ENCODE measurements at places on chromosomes 7 and 10.

GRCh38 chr10:79410315-79411094 lies 34.9 kb downstream of the ZCCHC24 start:
- DNase-seq: no peak

- DNase-seq: peak; percentile 36
Observed at GRCh38 chr7:87312215-87312865, 33.1 kb upstream of the CROT start.

DNA sequence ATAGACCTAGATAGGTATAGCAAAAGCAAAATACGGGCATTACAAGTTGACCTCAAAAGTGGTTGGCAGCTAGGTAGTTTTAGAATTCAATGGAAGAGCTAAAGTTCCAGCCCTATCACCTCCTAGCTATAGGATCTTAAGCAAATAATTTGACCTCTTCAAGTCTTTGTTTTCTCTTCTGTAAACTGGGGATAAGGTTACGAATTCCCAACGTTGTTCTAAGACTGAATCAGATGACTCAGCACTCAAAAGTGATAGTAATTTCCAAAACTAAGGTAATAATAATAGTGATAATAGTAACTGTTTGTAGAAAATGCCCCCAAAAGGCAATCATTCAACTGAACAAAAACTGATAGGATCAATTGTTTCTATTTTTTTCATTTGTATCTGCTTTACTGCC lies 445.2 kb downstream of the KCNMA1 start:
- DNase-seq: no peak

DNA sequence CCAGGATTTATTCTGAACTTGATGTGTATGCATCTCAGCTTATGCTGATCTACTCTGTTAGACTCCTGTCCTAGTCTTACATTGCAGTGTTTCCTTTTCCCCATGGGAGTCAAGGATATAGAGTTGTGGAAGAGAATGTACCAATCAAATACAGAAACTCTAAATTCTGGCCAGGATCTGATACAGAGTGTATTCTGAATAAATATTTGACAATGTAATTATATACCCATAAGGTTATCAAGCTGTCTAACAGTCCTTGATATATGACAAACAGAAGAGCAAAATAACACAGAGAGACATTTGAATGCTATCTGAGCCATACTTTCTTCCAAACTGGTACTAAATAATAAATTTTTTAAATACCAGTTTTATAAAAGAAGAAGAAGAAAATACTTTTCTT lies 116.8 kb downstream of the ETV1 start:
- DNase-seq: no peak

DNA sequence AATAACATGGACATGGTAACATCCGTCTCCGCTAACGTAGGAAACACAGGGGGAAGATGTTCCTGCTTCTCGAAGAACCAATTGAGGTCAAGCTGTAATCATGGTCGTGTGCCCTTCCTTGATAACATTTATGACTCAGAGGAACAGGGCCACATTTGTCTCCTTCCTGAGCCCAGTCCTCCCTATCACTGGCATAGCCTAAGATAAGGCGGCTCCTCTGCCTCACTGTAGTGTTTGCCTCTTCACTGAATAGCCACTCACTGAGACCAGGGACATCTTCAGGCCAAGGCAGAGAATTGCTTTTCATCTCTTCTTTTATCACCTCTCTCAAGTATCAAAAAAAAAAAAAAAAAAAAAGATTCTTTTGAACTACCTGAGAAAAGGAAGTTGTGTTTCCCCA lies 5.4 kb upstream of the GRM8 start:
- DNase-seq: no peak

- no peak for DNase-seq
Observed at GRCh38 chr7:90445633-90446032, 23.8 kb upstream of the PTTG1IP2 start.

DNA sequence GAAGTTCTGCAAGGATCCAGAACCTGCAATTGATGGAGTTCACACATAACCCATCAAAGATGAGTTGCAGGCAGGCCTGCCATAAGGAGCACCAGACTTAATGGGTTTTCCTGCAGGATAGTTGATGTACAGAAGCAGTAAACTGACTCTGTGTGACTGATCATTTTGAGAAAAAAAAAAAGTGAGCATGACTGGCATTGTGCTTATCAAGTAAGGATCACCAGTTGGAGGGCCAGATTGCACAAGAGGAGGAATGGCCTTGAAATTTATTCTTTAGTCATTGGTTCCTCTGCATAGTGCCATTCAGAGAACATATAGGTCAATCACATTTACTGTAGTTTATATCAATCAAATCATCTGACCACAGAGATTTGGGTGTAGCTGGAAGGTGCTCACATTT lies 3.8 kb downstream of the CYP3A43 start:
- no peak for DNase-seq

- DNase-seq: no peak
Observed at GRCh38 chr7:154842591-154842990, 160.3 kb downstream of the PAXIP1 start.

- no peak for DNase-seq
Observed at GRCh38 chr10:48199580-48200377, 74.7 kb downstream of the FRMPD2 start.

DNA sequence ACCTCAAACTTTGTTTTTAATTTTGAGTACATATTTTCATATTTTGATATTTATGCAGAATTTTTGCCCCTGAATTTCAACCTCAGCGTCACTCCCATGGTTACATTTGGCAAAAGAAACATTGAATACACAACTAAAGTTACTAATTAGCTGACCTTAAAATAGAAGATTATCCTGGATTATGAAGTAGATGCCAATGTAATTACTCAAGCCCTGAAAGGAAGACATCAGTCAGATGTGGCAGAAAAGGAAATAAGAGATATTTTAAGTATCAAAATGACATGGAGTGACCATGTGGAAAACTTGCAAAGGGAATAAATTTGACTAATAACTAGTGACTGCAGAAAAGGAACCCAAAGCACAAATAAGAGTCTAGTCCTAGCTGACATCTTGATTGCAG lies 701.3 kb upstream of the KCND2 start:
- no peak for DNase-seq

DNA sequence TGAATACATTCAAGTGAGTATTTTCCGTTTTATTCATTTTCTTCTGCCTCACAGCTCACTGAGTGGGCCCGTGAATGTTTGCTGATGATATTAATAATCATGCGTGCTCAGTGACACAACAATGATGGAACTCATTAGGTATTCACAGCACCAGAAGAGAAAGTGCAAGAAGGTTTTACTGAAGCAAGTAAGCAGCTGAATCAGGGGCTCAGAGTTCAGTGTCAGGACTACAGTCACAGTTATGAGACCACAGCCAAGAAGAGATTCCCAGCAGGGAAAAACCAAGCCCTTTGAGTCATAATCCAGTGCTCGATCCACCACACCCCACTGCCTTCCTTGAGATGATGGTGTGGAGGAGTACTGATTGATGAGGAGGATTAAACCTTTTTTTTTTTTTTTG lies 247.4 kb downstream of the KIAA1217 start:
- DNase-seq: no peak

- DNase-seq: no peak
Observed at GRCh38 chr10:34655286-34656170, 159.6 kb downstream of the PARD3 start.

DNA sequence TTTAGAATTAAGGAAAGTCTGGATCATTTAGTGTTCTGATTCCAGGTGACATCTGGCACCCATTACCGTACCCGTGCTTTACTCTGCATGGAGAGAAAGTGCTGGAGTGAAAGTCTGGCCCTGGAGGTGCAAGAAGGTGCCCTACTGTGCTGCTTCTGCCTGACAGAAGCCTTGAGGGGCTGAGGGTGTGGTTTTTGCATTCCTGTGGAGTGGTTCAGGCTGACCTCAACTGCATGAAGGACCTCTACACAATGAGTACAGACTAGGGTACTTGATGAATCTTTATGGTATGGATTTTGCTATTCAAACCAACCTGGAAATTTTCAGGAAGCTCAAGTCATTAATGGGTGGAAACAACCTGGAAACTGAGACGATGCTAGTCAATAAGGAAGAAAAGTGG lies 45.1 kb upstream of the GSAP start:
- no peak for DNase-seq

GRCh38 chr7:97317575-97317974 lies 200.1 kb downstream of the SDHAF3 start:
- no peak for DNase-seq

DNA sequence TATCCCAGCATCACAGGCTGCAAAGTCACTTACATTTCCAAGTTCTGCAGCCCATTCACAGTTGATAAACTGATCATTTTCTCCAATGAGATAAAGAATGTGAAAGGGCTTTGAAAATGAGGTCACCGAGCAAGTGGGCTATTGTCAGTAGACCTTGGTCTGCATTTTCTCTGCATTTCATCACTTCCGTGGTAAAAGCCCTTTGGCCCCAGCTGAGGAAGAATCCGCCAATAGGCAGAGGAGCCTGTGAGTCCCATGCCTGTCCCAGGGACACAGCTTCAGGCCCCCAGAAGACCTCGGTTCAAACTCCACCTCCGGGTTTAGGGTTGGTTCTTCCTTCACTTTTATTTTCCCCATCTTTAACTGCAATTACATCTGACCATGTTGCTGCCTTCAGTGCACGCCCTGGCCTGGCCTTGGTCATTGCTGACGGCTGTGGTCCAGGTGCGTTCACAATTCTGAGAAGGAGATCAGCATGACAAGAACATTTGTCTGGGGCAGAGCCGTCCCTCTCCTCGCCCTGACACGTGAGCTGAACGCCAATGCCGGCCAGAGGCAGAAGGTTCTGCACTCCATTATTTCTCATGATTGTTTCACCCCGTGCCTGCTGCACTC lies 292.5 kb downstream of the TCERG1L start:
- no peak for DNase-seq

DNA sequence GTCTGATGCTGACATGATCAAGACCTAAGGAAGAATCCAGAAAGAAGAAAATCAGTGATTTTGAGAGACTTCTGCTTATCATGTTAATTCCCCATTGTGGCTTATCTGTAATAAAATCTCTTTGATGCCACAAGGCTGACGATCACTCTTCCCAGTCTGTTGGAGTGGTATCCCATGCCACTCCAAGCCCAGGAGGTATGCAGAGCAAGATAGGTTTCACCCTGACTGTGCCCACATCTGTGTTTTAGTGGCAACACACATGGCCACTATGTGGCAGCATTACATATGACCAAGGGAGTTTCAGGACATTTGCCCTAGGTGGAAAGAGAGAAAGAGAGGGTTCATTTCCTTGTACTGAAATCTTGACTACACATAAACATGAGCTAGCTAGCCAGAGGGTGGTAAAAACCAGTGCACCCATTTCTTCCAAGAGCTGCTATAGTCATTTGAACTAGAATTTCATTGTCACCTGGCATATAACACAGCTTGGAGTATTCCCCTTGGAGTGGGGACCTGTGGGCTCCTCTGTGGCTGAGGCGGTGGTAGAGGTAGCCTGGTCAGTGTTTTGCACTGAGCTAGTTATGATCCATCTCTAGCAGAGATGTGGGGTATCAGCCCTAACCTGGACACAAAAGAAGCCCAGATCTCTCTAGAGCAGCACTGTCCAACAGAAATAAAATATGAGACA lies 20.8 kb downstream of the LAMB4 start:
- no peak for DNase-seq

- DNase-seq: no peak
Observed at GRCh38 chr10:24901686-24902399, 50.6 kb downstream of the PRTFDC1 start.

DNA sequence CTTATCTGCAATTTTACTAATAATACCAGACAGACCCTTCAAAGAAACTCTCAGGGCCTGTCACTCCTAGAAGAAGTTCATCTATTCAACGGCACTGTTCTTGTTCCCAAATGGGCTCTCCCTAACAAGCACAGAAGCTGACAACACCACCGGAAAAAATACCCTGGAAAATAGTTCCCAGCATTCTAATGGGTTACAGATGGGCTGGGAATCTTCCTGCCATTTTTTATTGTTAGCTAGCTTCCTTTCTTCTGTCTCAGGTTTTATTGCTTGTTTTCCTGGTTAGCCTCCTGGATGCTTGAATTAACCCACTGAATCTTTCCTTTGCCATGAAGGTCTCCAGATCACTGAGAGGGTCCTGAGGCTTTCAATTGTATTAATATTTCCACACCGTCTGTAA lies 689.8 kb upstream of the NRP1 start:
- DNase-seq: no peak

DNA sequence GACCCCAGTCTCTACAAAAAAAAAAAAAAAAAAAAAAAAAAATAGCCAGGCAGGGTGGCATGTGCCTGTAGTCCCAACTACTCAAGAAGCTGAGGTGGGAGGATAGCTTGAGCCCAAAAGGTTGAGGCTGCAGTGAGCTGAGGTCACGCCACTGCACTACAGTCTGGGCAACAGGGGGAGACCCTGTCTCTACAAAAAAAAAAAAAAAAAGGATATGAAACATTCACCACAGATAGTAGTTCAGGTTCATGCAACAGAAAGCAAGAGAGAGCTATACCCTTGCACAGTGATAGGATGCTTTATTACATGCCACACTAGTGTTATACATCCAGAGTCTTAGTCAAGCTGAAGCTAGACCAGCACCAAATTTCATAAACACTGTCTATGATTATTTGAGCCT lies 148.4 kb upstream of the KAT6B start:
- DNase-seq: no peak

DNA sequence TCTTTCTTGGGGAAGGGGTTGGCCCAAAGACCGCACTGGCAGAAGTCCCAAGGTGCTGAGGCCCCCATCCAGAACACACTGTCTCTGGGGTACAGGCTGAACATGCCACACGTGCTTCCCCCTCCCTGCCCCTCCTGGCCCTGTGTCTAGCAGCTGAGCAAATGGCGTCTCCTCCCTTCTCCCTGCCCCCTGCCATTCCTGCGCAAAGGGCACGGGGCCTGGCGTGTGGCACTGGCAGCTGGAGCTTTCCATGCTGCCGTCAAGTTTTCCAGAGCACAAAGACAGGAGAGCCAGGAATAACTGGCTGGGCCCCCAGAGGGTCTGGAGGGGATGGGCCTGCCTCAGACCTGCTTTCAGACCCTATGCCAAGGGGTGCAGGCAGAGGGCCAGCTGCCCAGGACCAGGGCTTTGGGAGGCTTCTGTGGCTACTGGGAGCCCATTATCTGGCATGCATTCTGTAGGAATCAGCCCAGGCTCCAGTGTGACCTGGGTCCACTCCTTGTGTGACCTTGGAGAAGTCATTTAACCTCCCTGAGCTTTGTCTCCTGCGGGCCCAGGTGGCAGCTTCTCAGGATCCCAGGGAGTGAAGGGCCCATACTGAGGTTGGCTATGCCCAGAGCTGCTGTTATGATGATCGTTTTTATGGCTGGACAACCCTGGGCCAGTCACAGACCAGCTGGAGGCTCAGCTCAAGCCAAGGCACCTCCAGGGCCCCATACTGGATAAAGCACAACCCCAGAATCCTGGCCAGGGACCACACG lies 710 bp upstream of the LDB3 start:
- no peak for DNase-seq

- no peak for DNase-seq
Observed at GRCh38 chr7:142488036-142488633, 230.3 kb upstream of the PRSS58 start.

- peak; percentile 14 for DNase-seq
Observed at GRCh38 chr7:97179454-97180104, 62.1 kb downstream of the SDHAF3 start.

GRCh38 chr10:15624401-15625196 lies 95.1 kb downstream of the ITGA8 start:
- no peak for DNase-seq
